ENCODE measurements at places on chromosomes 16 and 17.

DNA sequence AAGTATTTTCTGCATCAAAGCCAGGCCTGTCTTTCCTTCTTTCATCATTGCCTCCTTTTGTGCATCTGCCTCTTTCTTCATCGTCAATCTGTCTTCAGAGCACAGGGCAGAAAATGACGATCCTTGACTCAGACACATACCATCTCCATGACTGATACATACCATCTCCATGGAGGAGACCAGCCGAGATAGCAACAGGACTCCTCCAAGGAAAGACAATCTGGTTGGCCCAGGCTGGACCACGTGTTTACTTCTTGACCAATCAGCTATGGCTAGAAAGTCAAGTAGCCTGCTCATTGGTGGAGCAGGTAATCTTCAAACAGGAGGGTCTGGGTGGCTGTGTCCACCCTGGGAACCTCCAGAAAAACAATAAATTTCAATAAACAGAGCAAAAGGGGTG is 164.6 kb downstream of the CPPED1 start:
- no peak for DNase-seq

- DNase-seq = no peak
Measured at GRCh38 chr16:16989368-16989767, 481.4 kb downstream of the XYLT1 start.

- no peak for DNase-seq
Measured at GRCh38 chr17:39155654-39156053, 4.2 kb upstream of the PLXDC1 start.

- DNase-seq = no peak
Measured at GRCh38 chr16:75247249-75247648, 4.2 kb downstream of the BCAR1 start.

DNA sequence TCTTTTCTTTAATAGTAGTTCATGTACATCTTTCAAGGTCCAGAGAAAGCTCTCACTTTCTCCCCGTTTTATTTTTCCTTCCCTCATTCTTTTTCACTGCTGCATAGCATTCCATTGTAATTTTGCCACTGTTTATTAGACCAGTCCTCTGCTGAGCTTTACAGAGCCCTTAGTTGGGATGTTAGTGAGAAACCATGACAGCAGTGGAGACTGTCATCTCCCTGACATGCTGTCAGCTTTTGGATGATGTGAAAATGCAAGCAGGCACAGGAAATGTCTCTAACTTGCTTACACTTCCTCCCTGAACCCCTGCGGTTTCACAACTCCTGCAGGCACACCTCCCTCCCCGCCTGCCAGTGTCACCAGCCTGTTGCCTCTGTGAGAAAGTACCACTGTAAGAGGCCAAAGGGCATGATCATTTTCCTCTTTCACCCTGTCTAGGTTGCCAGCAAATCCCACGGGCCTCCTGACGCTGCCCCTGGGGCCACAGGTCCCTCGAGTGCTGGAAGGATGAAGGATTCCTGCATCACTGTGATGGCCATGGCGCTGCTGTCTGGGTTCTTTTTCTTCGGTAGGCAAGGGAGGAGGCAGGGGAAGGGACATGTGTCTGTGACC is at the start of gene ITGAL:
Gene ITGAL (plus strand): TSS at position 415 of the 615 bp plus-strand sequence. CDS start 96 bp downstream, at position 511.
- DNase-seq = no peak

DNA sequence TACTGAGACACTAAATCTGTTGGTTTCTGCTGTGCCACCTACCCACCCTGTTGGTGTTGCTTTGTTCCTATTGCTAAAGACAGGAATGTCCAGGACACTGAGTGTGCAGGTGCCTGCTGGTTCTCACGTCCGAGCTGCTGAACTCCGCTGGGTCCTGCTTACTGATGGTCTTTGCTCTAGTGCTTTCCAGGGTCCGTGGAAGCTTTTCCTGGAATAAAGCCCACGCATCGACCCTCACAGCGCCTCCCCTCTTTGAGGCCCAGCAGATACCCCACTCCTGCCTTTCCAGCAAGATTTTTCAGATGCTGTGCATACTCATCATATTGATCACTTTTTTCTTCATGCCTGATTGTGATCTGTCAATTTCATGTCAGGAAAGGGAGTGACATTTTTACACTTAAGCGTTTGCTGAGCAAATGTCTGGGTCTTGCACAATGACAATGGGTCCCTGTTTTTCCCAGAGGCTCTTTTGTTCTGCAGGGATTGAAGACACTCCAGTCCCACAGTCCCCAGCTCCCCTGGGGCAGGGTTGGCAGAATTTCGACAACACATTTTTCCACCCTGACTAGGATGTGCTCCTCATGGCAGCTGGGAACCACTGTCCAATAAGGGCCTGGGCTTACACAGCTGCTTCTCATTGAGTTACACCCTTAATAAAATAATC is 14.6 kb downstream of the STH start:
- no peak for DNase-seq

DNA sequence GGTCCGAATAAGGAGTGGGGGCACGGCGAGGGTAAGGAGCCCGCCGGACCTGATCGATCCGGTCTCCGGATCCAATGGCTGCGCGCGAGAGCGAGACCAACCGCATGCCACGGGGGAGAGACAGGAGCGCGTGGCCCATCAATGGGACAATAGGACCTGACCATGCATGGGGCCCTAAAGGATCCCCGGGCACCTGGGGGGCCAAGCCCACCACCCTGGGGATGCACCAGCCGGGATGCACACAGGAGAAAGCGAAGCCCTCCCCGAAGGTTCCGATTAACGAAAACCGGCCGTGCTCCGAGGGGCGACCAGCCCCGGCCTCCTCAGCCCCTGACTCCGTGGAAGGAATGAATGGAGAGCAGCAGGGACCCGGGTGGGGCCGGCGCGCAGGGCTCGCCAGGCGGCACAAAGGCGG is 525 bp downstream of the JPT1 start:
- no peak for DNase-seq

DNA sequence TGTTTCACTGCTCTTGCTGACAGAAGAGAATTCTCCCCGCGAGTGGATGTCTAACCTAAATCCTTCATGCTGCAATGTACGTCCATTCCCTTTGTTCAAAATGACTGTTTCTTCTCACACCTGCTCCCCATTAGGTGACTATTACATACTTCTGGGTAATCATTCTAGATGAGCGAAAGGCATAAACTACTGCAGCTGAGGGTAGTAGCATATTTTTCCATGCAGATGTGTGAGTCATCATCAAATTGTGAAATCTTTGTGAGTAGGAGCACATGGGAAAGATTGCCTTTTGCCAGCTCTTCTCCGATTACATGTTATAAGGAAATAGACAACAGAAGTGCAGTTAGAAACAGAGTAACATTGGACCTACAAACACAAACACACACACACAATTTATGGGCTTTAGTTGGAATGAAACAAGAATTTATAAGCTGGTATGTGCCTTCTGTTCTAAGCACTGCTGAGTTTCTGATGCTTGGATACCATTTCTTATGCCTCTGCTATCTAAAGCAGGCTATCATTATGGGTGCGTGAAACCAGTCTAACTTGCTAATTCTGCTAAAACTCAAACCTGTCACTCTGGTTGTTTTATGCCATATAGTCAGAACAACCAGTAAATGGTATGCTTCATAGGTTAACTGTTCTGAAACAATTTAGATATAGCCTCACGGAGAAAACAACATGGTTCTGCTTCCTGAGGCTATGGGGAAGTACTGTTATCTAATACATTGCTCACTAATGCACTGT is 346.9 kb upstream of the PSMD7 start:
- peak; percentile 65 for DNase-seq

GRCh38 chr17:81621494-81622130 is 15.3 kb downstream of the NPLOC4 start:
- DNase-seq = no peak

DNA sequence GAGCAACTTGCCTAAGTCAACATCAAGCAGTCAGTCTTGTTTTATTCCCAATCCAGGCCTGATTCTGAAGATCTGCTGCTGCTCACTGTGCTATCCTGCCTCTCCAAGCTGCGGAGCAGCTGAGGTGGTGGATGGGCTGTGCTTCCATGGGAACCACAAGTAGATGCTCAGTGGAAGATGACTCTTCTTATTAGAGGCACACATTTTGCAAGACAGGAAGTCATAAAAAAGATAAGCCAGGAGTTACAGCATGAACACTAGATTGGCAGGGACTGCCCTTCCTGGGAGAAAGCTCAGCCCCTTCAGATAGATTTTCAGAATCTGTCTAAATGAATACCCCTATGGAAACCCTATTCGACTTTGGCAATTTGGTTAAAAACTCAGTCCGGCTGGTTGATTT is 143.1 kb downstream of the SHISA6 start:
- DNase-seq = no peak

GRCh38 chr16:51262428-51262827 is 111.4 kb upstream of the SALL1 start:
- DNase-seq = no peak

DNA sequence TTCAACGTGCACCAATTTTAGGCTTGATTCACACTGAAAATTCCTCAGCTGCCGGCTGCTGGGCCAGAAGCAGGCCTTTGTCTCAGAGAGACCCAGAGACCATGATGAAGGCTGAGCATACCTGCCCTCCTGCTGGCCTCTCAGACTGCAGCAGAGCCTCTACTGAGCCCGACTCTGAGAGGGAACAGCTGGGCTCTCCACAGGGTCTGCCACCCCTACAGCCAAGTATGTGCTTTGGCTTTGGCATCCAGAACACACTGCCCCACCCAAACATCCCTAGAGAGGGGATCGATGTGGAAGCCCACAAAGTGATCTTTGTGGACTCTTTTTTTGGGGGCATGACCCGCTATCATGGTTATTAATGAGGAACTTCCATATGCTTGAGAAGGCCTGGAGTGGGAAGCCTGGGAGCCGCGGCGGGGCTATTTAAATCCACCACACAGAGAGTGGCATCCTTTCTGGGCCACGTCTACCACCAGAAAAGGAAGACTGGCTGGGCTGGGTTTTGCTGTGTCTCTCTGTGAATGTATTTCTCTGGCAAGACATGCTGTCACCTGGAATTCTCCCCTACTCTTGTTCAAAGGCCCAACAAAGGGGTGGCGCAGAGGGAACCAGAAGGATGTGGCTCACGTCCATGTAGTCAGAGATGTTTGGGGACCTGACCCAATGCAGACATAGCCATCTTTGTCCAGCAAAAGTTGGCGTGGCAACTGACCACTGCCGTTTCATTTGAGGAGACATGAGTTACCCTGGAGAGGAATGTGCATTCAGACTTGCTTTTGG is 69.3 kb downstream of the GNAO1 start:
- no peak for DNase-seq

DNA sequence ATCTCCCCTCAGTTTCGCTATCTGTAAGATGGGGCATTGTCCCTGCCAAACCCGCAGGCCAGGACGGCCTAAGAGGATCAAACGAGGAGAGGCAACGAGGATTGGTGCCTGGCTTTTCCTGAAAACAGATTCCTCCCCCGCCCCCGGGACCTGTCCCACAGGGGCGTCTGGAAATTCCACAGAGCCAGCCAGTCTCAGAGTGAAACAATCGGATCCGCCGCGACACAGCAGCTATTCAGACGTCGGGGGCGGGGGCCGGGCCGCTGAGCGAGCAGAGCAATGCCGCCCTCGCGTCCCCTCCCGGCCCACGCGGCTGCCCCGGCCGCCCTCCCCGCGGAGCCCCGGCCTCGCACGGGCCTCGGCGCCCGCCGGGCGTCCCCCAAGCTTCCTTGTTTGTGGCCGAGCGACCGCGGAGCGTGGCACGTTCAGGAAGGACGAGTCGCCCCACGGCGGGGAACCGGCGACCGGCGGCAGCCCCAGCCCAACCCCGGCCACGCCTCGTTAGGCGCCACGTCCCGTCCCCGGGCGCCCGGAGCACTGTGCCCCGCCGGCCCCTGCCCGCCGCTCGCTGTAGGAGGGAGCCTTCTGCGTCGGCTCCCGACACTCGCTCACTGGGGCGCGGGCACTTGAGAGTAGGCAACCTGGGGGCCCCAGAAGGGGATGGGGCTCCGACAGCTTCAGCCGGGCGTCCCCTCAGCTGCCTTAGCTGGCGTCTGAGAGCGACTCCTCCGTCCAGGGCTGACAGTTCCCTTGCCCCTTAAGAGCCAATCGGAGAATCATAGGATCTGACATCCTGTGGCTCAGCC is 29.6 kb upstream of the PHOSPHO1 start:
- DNase-seq = no peak

DNA sequence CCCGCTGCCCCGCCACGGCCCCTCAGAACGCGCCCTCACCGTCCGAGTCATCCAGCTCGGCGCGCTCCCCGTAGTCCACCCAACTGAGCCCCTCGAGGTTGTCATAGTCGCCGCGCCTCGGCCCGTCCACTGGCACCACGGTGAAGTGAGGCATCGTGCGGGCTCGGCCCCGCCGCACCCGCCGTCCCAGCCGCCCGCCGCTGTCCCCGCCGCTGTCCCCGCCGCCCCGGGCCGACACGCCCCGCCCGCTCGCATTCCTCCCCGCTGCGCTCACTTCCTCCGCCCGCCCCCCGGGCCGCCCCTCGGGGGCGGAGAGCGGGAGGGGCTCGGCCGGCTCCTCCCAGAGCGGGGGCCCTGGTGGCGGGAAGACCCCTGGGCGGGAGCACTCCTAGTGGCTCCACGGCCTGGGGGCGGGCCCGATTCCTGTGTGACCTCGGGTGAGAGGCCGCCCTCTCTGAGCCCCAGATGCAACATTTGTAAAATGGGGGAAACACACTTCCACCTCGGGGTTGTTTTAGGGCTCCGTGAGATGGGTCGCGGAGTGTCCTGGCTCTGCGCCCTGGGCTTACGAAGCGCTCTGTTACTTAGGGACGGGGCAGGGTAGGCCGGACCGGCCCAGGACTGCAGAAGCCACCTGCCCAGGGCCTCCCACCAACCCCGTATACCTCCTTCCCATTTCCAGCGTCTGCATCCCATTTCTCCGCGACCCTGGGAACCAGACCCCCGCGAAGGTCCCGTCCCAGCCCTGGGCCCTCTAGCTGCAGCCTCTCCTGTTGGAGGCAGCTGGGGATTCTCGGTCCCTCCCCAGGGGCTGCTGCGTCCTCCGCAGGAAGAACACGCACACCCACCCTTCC is at the start of gene SLC12A4:
Gene SLC12A4 (minus strand): TSS at position 238 of the 854 bp plus-strand sequence. CDS start 84 bp downstream, at position 154.
- DNase-seq = no peak

- DNase-seq = no peak
Measured at GRCh38 chr17:46045639-46046038, 46.6 kb downstream of the STH start.

DNA sequence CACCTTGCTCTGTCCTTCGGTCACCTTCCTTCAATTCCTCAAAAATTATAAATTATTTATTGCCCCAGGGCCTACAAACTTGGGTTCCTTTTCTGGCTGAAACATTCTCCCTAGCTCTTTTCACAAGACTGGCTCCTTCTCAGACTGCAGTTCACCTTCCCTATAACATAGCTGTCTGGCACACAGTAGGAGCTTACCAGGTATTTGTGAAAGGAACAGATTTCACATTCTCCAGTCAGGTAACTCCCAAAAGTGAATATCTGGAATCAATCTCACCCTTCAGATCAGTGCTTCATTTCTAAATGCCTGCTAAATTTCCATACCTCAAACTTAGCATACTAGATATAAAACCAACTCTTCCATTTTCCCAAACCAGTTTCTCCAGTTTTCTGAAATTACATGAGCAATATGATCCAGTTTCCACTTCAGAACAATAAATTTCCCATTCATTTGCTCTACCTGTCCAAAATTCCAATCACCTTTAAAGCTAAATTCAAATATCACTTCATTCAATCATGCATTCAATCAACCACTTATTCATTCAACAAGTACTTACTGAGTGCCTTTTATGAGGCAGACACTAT is 6.1 kb downstream of the RFFL start:
- DNase-seq = no peak

DNA sequence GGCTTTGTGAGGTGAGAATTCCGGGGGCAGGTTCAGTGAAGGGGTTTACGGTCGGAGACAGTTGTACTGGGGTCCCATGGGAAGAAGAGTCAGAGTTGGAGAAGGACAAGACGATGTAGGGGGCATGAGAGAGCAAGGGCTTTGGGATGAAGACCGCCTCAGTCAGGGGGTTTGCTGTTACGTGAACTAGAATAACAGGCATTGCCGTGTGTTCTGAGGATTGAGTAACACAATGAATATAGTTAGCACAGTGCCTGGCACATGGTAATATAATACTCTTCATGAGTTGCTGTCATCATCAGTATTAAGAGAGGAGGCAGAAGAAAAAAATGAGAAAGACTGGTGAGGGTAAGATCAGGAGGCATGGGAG is 577 bp downstream of the ZNF646 start:
- no peak for DNase-seq
